ENCODE measurements at places on chromosomes 1 and 21.
A peak's percentile ranks its signal among the peaks of the same experiment; 100 is the strongest.

GRCh38 chr1:44073528-44073927, 42.3 kb upstream of the SLC6A9 start:
- no peak for DNase-seq

DNA sequence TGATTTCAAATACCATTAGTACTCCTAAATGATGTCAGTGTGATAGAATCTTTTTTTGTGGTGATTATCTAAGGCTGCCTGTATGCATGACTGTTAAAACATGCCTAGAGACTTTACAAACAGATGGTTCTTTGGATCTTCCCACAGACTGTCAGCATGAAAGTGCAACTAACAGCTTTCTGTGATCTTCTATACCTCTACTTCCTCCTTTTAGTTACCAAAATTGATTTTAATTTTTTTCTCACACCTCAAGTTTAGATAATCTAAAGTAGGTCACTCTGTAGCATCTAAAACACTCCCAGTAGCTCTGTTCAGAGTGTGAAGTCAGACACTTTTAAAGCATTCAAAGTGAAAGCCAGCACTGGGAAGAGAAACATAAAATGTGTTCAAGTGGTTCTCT, 534.5 kb downstream of the PTPRC start:
- no peak for DNase-seq

GRCh38 chr1:226798427-226799411, 59.6 kb upstream of the ITPKB start:
- DNase-seq: no peak

DNA sequence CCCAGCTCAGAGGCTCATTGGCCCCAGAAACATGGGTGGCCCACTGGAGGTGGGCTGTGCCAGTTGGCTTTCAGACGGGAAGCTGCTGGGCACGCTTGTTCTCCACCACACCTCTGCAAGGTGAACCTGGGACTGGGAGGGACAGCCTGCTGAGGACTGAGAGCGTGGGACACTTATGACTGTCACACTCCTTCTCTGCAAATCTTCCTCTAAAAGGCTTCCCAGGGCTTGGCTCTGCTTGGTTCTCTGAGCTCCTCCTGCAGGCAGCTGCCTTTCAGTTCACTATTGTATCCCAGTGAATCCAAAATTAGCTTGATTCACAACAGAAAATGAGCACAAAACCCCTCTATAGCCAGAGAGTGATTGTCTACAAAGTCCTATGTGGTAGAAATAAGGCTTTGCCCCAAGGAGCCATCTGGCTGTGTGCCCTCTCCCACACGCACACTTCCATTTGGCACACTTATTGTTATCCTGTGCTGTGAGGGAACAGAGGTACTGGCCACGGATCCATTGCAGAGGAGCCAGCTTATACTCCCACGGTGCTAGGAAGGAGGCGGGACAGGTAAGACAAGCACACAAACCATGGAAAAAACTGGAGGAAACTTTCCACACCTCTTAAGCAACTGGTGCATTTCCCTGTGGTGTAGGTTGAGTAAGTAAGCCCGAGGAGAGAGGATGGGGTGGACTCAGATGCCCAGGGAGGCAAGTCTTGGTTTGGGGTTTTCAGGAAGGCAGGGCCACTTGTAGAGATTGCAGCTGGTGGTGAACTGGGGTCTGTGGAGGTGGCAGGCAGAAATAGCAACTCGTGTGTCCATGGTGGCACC, 18.9 kb upstream of the BTG2 start:
- no peak for DNase-seq

DNA sequence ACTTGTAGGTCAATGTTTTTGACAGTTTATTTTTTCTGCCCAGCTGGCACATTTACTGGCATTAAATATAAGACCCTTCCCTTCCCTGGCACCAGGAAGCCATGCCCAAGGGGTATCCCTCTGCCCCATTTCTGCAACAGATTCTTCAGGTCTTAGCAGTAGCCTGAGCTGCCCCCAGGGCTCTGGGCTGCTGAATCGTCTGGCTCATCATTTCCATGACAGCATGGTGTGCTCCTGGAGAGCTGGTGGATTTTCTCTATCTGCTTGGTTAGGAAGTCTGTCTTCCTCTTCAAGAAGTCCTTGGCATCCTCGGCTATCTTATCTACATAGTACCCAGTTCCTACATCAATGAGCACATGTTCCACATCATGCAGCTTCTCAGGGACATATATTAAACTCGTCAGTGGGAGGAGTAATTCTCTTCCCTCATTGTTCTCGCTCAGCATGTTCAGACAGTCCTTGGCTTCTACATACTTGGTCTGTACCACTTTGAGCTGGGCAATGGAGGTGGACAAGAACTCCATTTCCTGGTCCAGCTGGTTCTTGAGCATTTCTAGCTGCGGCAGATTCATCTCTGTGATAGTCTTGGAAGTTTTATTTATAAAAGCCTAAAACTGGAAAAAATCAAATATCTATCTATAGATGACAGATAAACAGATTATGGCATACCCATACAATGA, 23.5 kb downstream of the MIA3 start:
- no peak for DNase-seq

- no peak for DNase-seq
Measured at GRCh38 chr1:13960375-13960987, 260.5 kb downstream of the PRDM2 start.

- DNase-seq: no peak
Measured at GRCh38 chr1:110606657-110607535, 738 bp upstream of the KCNA2 start.

DNA sequence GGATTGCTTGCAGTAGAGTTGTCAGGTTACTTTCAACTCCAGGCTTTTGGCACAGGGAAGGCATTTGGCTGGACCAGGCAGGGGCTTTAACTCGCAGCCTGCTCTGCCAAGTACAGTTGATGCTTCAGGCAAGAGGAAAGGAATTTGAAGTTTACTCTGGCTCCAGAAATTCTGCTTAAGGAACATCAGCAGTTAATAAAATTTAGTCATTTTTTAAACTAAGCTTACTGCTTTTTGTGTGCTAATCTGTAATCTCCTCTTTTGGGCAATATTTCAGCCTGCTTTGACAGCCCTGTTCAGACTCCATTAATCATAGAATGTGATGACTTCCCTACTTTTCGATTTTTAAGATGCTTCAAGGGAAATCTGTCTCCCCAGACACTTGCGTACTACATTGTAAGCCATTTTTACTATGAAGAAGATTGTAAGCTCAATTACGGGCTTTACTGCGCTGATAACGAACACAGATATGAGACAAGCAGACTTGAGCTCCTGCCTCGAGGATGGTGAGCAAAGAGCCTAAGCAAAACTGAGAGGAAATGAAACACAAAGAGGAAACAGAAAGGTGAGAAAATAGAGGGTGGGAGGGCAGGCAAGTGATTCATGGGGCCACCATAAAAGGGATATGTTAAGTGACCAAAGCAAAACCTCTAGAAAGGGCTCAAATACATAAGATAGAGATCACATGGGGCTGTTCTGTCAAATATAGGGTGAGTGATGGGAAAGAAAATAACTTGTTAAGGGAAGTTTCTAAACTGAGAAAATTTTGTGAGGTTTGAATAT, 76.6 kb upstream of the VAV3 start:
- DNase-seq: no peak

- no peak for DNase-seq
Measured at GRCh38 chr21:44349416-44349846, 4.0 kb upstream of the TRPM2 start.

DNA sequence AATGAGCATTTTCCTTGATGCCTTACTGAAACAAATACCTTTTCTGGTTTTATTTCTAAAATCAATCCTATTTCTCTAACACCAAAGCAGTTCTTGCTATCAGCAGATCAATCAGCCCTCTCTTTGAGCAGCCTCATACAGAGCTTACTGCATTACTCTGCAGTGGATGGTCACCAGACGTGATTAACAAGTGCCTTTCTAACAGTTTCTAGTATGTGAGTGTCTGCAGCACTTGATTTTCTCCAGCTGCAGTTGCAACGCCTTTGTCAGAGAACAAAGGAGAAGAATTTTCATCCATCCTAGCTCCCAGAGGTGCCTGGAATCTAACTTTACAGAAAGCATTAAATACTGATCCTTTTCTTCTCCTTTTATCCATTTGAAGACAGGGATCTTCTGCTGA, 177.3 kb upstream of the SGIP1 start:
- DNase-seq: no peak

DNA sequence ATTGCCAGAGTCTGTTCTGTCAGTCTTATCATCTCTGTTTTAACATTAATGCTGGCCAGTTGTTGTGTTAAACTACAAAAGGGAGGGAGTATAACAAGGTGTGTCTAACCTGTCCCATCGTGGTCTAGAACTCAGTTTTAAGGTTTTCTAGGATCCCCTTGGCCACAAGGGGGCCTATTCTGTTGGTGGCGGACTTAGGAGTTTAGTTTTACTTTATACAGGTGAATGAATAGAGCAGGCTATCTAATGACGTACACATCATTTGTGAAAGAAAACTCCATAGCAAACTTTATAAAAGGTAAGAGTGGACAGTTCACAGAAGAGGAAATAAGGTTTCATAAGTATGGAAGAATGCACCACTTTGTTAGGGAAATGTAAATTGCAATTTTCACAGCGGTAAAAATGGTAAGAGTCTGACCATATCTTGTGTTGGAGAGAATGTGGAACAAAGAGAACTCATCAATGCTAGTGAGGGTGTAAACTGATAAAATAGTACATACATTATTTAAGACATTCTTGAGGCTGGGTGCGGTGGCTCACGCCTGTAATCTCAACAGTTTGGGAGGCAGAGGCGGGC, 2.5 kb upstream of the ATF6 start:
- no peak for DNase-seq

DNA sequence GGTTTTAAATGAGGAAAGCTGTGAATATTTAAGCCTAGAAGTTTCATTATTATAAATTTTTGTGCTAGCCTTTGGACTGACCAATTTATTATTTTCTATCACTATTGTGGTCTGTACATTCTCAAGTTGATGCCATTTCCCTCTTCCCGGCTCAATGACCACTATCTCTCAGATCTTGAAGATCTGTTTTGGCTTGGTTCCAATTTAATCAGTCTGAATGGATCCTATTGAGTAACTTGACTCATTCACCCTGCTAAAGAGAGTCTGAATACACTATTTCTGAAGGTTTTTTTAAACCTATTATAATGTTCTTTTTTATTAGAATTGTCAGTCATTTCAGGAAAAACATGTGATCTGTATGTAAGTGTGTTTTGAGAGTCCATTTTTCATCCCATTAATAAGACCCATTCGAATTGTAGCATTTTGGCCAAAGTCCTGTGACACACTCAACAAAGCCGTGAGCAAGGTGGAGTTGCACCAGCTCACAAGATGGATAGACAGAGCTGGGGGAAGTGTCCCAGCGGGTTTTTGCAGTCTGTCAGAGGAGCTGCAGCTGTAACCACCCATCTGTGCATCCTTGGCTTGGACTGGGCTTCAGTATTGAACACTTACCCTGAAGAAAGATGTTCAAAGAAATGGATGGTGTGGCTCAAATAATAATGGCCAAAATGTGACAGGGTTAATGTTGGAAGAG, 145.6 kb downstream of the NFIA start:
- DNase-seq: peak; percentile 27

- DNase-seq: peak; percentile 27
Measured at GRCh38 chr1:17581389-17582123, 42.1 kb downstream of the ARHGEF10L start.

DNA sequence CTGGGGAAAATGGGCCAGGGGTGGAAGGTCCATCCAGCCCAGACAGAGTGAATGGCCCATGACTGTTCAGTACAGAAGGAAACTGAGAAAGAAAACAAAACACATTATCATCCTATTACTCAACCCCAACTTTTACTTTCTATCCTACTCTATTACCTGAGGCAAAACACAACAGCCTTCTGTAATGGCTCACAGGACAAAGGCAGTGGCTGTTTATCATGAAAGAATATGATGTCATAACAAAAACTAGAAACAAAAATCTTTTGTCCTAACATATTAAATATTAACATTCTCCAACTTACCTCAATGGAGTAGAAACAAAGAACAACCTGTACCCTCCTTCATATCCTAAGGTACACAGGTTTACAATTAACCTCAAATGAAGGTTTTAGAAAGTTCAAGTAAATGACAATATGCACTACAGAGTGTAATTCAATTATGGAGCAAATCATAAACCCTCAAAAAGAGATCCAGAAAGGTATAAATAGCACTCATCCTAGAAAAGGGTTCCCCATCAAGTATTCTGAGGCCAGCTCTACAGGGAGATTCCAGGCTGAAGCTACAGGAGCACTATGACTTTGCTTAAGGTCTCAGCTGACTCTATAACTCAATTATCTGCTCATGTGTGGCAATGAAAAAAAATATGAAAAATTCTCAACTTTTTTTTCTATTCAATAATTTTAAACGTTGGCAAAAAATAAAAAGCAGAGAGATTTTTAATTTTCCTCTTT, 15.1 kb downstream of the ELK4 start:
- no peak for DNase-seq

- DNase-seq: no peak
Measured at GRCh38 chr1:66351913-66352312, 182.0 kb upstream of the SGIP1 start.

GRCh38 chr1:231369282-231369681, 31.2 kb downstream of the SPRTN start:
- no peak for DNase-seq

GRCh38 chr1:47399846-47400155, 16.3 kb upstream of the FOXE3 start:
- DNase-seq: no peak

DNA sequence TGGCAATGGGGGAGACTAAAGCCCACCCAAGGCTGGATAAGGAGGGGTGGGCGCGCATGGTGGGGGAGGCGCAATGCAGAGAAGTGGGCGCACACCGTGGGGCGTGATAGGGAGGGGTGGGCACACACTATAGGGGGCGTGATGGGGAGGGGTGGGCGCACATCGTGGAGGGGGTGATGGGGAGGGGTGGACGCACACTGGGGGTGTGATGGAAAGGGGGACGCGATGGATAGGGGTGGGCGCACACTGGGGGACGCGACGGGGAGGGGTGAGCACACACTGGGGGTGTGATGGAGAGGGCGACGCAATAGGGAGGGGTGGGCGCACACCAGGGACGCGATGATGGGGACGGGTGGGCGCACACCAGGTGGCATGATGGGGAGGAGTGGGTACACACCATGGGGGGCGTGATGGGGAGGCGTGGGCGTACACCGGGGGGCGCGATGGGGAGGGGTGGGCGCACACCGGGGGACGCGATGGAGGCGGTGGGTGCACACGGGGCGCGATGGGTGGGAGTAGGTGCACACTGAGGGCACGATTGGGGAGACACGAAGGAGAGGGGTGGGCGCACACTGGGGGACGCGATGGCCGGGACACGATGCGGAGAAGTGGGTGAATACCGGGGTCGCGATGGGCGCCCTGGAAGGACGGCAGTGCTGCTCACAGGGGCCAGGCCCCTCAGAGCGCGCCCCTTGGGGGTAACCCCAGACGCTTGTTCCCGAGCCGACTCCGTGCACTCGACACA, 929 bp downstream of the SUMO3 start:
- DNase-seq: no peak
